Activated naive CD8-positive, alpha-beta T cell treated with anti-CD3 and anti-CD28 coated beads for 36 hours (primary cell): ENCODE measurements at places on chromosomes 6 and 20.

GRCh38 chr6:60679175-60679574 is 1606.8 kb downstream of the KHDRBS2 start:
- no peak for DNase-seq

GRCh38 chr6:154249499-154250298 is 106.9 kb downstream of the IPCEF1 start:
- DNase-seq: peak; percentile 31

DNA sequence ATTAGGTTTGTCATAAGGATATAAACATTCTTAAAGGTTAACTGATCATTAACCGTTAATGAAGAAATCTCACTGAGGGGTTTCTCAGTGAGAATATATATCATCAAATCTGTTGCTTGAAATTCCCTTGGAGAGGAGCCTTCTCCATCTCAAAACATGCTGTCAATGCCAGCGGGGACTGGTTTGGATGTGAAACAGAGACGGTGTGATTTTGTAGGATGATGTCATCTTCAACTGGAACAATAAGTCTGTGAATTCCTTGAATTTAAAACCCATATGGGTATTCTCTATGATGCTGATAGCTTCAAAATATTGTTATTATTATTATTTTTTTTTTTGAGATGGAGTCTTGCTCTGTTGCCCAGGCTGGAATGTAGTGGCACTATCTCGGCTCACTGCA is 75.9 kb downstream of the GMPR start:
- DNase-seq: no peak

DNA sequence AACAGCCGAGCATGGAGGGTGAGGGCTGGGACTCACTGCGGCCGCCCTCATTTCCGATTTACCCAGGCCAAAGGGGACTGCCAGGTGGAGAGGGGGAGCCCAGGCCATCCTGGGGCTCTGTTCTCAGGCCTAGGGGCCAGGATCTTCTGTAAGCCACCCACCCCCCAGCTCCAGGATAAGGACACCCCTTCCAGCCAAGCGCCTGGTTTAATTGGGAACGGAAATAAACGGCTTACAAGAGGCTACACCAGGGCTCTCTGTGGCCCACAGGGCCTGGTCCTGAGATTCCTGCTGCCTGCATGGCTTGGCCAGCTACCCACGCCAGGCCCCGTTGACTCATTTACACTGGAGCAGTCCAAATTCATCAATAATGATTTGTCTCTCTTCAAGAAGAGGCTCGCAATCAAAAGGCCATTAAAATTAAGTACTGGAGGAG is 68.1 kb upstream of the TOP1 start:
- no peak for DNase-seq

DNA sequence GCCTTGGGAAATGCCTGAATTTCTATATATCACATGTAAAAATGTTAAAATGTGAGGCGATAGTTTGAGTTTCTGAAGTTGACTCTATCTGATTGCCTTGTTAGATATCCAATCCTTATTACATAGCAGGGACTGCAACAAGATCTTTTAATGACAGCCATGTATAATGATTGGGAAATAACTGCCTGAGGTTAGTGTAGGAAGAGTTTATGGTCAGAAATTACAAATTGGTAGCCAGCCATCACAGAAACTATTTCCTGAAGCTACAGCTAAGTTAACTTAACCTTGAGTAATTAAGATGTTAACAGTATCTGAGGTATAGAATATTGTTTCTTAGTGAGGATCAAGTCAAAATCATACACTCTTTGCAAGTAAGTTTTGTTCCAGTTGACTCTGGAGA is 41.0 kb downstream of the AKIRIN2 start:
- DNase-seq: no peak

DNA sequence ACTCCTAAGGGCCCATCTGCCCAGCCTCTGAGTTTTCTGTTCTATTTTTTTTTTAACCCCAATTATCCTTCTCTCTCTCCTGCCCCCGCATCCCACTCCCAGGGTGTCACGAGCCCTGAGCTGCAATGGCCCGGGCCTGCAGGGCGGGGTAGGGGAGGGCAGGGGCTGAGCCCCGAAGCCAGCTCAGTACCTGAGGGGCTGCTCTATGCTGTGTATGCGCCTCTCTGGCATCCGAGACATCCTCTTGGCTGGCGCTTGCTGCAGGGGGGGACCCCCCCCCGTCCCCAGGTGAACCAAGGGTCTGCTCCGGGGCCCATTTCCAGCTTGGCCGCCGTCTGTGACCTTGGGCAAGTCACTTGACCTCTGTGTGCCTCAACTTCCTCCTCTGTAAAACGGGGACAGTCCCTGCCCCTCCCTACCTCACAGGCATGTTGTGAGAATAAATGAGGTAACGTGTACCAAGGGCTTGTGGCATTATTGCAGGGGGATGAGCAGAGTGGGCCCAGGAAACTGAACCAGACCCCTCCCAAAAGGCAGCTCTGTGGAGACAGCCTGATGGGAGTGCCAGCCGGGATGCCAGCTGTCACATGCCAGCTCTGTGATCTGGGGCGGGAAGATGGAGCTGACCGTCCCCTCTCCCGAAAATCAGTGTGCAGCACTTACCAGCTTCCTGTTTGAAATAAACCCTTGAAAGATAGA is 13.0 kb upstream of the MYL9 start:
- DNase-seq: no peak

GRCh38 chr6:13741365-13741764 is 29.7 kb upstream of the RANBP9 start:
- no peak for DNase-seq

DNA sequence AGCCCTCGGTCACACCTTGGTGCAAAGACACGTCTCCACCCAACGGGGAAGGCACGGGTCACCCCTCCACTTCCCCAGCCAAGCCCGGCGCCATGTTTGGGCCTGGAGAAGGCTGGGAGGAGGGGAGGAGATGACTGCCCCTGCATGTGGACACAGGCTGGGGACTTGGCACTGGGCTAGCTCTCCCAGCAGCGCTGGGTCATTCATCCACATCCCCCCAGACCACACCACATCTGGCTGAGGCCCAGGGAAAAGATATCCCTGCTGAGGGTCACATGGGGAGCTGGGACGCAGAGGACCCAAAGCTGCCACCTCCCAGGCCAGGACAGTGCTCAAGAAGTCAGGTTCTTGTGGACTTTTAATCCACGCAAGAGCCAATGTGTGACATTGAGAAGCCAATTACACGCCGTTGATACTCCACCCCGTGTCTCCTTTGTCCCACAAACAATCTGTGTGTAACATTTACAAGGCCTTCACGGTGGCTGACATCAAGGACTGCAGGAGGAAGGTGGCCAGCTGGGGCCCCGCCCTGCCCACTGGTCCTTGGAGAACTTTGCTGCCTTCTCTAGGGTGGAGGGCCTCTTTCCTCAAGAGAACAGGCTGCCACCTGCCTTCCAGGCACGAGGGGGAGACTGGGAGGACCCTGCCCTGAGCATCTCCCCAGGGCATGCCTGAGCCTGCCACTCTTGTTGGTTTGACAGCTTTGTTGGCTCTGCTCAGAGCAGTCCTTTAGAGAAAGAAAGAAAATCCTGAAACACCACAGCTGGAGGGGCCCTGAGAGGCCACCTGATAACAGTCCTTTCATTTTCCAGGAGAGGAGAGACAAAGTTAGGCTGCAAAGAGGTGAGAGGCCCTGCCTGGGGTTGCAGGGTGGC is 5.3 kb upstream of the IP6K3 start:
- no peak for DNase-seq

DNA sequence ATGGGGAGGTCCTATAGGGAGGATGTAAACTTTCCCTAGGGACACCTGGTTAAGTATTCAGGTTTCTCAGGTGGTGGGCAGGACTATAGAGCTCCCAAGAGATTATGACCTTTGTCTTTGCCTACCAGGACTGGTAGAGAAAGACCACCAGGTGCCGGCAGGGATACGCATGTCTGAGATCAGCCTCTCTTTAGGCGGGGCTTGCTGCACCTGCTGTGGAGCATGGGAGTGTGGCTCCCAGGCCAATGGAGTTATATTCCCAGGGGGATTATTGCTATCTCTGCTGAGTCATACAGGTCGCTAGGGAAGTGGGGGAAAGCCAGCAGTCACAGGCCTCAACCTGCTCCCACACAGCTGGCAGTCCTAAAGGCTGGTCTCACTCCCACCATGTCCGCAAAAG is 280.5 kb upstream of the MMS22L start:
- no peak for DNase-seq

GRCh38 chr20:57867807-57868206 is 158.0 kb upstream of the PMEPA1 start:
- DNase-seq: no peak

GRCh38 chr6:157561414-157561790 is 180.4 kb downstream of the ZDHHC14 start:
- DNase-seq: no peak

DNA sequence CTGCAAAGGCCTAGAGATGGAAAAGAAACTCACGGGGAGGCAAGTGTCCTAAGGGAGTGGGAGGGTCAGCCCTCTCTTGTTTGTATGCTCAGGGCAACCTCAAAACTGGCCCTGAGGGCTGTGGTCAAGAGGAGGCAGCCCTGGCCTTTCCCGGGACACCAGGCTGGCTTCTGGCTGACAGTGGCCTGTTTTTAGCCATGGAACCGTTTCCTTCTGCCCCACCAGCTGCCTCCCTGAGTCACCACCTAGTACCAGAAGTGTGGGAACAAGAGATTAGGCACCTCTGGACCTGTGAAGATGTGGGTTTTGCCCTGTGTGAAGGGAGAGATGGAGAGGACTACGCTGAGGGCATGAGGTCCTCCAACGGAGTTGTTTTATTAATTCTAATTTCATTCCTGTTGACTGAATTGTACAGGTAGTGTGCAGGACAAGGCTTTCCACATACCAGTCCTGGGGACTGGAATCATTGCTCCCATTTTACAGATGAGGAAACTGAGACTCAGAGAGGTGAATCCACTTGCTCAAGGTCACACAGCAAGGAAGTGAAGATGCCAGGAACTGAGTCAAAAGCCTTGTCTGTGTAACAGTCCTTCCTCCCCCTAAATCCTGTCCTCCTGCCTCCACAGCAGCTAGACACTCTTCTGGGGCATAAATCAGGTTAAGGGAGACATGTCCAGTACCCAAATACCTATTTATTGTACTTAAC is 5.5 kb downstream of the FOXS1 start:
- no peak for DNase-seq

GRCh38 chr6:85674604-85675003 is 31.9 kb upstream of the SYNCRIP start:
- no peak for DNase-seq

GRCh38 chr6:132215805-132216204 is 185.5 kb downstream of the MOXD1 start:
- DNase-seq: no peak
